ENCODE measurements at places on chromosomes 1 and 21. TPM values are rescaled to one million over a fixed set of nuclear protein-coding genes. Genes with fewer than 3 reads are reported as not detected.

The KCNN3 gene
- total RNA-seq = under 0.01 TPM

The RASAL2 gene
- 18.5 TPM for total RNA-seq

The FCRL4 gene
- not detected for total RNA-seq

The C1QTNF12 gene
- 13.3 TPM for total RNA-seq

The CLCA4 gene
- total RNA-seq = not detected

The GCSAML gene
- total RNA-seq = not detected

The BRDT gene
- total RNA-seq = 0.55 TPM

The CRP gene
- not detected for total RNA-seq

The VANGL1 gene
- total RNA-seq = 1.5 TPM

- DNase-seq = peak; percentile 86
These were observed 294.5 kb upstream of the GREM2 start for GRCh38 chr1:240906477-240906876.

GRCh38 chr1:184010788-184011187 lies 26.7 kb downstream of the COLGALT2 start:
- DNase-seq = no peak

- DNase-seq = no peak
These were observed 5.2 kb upstream of the SH2D2A start for GRCh38 chr1:156821801-156822200.

- peak; percentile 12 for DNase-seq
These were observed 2011.2 kb downstream of the NCAM2 start for GRCh38 chr21:23009360-23009759.

DNA sequence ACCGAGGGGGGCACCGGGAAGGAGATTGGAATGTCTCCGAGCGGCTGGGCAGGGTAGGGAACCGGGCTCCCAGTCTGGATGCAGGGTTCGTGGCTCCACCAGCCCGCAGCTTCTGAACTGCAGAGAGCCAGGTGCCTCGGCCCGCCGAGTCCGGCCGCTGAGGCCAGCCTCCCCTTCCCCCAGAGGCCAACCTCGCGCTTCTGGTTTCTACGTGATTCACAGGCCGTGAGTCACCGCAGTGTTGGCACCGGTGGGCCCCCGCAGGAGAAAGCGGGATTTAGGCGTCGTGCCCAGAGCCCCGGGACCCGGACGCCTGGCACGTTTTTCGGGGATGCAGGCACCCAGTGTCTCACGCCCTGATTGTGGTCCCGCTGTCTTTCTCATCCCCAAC lies 458 bp downstream of the CRABP2 start:
- DNase-seq = no peak

GRCh38 chr1:209267968-209268367 lies 315.5 kb upstream of the CAMK1G start:
- DNase-seq = no peak

GRCh38 chr1:40404670-40405462 lies 31.3 kb downstream of the SMAP2 start:
- peak; percentile 84 for DNase-seq

GRCh38 chr1:51719146-51719545 lies 102.3 kb downstream of the OSBPL9 start:
- DNase-seq = no peak

DNA sequence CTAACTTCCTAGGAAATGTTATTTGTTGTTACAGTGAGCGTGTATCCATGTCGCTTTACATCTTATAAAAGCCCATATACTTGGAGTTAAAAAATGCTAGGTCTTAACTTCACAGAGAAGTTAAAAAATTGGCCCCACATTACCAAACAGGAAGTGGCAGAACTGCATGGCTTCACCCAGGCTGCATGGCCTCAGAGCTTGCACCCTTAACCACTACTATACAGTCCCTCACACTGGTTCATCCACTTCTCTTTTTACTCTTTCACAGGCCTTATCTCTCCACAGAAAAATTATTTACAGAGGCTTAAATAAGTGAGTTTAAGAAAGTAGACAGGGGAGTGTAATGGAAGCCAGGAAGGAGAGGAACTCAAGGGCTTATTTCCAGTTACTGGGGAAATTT lies 402.5 kb downstream of the HHAT start:
- no peak for DNase-seq

- no peak for DNase-seq
These were observed 7.0 kb downstream of the TIAM1 start for GRCh38 chr21:31337086-31337485.

GRCh38 chr1:115642168-115643072 lies 650 bp downstream of the VANGL1 start:
- DNase-seq = no peak

DNA sequence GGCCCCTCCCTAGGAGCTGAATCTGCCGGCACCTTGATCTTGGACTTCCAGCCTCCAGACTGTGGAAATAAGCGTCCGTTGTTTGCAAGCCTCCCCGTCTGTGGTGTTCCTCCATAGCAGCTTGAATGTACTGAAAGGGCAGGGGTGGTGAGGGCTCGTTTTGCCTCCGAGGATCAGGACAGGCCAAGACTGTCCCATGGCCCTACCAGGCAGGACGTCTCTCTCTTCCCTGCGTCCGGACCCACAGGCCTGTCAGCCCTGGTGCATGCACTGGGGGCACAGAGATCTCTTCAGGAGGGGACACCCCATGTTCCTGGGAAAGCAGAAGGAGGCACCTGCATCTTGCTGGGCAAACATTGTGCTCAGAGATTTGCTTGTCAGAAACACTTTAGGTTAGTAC lies 156.3 kb upstream of the C1orf174 start:
- no peak for DNase-seq

- DNase-seq = no peak
These were observed 351.0 kb upstream of the NFIA start for GRCh38 chr1:60731321-60731720.

DNA sequence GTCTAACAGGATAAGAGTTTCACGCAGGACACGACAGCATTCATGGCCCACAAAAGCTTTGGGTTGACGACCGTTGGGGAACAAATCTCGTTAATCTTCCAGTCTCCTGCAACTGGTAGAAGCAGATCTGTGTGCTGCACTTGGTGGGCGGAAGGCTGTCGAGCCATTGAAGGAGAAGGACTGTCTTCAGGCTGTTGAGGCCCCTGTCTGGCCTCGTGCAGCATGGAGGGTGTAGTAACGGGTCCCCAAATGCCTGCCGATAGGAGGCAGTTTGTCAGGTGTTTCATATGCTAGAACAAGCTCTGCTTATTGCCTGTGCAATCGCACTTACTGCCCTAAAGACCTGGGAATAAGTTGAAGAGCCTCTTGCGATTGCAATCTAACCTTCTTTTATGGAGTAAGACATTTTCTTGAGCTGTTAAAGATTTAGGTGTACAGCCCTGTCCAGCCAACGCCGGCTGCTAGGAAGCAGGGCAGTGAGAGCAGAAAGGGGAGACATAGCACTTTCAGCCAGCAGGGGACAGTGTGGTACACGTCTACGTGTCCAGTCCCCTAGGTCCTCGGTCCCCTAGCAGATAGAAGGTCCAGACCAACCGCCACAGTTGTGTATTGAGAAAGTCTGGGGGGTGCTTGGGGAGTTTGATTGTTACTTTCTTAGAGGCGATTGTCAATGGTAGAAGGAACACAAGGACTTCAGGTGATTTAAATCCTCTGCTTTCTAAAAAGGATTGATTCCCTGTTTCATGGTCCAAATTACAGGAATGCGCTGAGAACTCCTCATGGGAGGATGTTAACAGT lies 102.3 kb upstream of the TMPRSS2 start:
- peak; percentile 12 for DNase-seq

- DNase-seq = no peak
These were observed 183.3 kb upstream of the TMEM51 start for GRCh38 chr1:14970115-14970798.

DNA sequence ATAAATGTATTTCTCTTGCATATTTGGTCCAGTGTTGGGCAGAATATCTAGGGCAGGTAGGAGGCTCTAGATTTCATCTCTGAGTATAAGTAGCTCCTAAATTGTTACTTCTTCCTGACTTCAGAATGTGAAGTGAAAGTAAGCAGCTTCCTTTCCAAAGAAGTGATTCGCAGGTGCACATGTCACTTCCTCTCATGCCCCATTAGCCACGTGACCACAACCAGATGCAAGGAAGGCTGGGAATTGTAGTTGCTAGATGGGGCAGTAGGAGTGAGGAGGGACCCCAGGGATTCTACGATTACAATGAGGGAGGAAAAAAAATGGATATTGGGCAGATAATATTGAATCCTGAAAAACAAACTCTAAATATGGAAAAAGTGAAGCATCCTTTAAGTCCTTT lies 113.2 kb upstream of the CYYR1 start:
- peak; percentile 2 for DNase-seq

DNA sequence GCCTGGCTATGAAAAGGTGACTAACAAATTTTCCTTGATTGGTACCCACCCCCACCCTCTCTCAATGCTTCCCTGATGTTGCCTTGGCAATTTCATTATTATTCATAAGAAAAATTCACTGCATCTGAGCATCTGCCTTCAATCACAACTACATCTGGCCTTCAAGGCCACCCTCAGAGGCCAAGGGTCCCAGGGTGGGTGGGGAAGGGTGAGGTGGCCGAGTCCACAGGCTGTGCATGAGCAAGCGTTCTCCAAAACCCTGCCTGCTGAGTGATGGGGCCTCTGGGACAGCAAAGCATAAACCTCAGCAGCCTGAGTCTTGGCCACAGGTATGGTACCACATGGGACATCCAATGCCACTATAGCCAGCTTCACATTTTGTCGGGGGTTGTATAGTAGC lies 198.7 kb downstream of the SLC35F3 start:
- DNase-seq = no peak

GRCh38 chr1:45522324-45523104 lies 830 bp upstream of the PRDX1 start:
- DNase-seq = no peak

- DNase-seq = no peak
These were observed 878 bp downstream of the OR11L1 start for GRCh38 chr1:247840818-247841217.

Measured in G401 (cell line).